Activated naive CD4-positive, alpha-beta T cell (primary cell): ENCODE measurements at places on chromosomes 12 and 14.

DNA sequence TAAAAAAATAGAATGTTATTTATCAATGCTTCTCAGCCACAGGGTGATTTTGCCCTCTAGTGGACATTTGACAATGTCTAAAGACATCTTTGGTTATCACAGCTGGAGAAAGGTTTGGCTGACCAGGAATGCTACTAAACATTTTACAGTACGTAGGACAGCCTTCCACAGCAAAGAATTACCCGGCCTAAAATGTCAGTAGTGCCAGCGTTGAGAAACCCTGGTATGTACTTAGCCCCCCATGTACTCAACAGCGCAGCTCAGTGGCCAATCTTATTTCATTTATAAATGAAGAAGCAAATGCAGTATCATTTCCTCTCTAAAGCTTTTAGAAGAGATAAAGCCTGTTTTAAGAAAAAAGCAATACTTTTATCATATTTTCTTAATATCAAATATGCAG is 5.8 kb downstream of the MARK3 start:
- DNase-seq, result peak; percentile 25

- DNase-seq, result no peak
Observed at GRCh38 chr12:130856088-130856487, 15.8 kb upstream of the RAN start.

DNA sequence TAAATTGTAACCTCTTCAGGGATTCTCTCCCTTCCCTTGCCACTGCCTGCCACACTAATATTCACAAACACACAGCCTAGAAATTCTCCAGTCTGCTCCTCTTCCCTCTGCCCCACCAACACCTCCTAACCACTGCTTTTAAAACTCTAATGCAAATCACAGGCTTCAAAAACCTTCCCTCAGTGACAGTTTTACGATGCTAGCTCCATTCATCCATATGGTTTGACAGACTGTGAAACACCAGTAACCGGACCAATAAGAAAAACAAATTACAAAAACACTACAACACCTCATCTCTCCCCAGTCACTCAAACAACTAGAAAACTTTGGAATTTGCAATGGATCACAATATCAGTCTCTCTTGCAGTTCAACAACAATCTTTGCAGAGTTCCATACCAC is 5.7 kb downstream of the DPF3 start:
- DNase-seq, result no peak

GRCh38 chr14:63277591-63278183 is 41.0 kb downstream of the GPHB5 start:
- DNase-seq, result no peak

GRCh38 chr12:47400266-47400665 is 305.6 kb downstream of the RPAP3 start:
- no peak for DNase-seq

- no peak for DNase-seq
Observed at GRCh38 chr12:53201639-53202038, 5.4 kb downstream of the ITGB7 start.

DNA sequence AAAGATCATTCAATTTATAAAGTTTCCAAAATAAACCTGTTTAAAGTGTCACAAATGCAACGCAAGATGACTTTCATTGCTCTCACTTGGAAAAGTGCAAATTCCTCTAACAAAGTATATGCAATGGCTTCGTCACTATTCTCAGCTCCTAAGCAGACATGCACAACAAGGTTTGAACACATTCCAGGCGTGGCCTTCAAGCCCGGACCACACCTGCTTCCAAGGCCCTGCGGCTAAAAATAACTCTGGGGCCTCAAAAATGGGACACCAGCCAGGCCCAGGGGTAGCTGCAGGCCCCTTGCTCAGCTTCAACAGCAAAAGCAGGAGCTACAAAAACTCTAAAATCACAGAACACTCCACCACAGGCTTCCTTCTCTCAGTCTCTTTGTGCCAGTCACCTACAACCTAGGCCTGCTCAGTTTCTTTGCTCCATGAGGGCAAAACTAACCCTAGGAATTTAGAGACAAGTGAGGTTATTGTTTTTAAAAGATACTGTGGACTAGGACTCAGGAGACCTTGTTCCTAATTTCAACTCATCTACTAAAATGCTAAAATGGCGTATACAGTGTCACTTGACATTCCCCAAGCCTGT is 29.3 kb downstream of the DUSP16 start:
- DNase-seq, result no peak

- no peak for DNase-seq
Observed at GRCh38 chr14:92922883-92923743, at the start of gene CHGA. CHGA (plus strand) TSS chr14:92923150; CDS start chr14:92923360, 210 bp downstream.

DNA sequence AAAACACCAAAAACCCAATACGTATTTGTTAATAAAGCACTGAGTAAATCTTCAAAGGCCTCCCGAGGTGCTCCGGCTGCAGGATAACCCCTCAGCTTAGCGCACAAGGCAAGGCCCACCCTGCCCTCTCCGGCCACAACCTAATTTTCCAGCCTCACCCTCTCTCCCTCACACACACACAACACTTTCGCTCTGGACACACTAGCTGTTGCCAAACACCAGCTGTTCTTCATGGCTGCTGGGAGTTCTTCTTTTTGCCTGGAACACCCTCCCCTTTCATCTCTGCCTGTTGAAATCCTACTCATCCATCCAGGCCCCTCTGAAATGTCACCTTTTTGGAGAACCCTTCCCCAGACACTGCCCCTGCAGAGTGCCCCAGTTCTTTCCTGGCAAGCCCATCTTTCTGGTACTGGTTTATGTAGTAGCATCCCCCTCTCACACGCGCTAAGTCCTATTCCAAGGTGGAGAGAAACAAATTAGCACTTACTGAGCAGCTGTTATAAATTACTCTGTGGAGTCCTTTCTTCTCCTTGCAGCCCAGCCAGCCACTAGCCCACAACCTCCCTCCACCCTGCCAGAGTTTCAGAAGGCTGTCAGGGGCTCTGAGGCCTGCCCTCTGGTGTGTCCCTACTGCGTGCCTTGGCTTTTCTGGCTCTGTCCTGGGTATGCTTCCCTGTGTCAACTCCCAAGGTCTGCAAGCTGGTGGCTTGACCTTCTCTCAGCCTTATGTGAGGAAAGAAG is 805 bp upstream of the CRACR2A start:
- no peak for DNase-seq

DNA sequence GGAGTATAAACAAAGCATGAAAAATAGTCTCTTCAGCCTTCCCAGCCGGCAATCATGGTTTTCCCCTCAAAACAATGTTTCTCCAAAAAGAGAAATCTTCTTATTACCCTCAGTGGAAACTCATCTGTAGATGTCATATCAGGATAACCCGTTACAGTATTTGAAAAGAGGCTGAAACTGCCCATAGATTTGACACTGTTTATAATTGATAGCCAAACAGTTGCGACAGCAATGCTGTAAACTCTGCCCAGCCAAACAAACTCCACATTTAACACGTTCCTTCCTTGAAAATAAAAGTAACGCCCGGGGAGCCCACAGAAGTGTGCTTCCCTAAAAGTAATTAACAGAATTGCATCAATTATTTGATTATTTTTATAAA is 201.3 kb upstream of the FOXN3 start:
- no peak for DNase-seq

- no peak for DNase-seq
Observed at GRCh38 chr14:88321692-88322503, 1.2 kb downstream of the KCNK10 start.

DNA sequence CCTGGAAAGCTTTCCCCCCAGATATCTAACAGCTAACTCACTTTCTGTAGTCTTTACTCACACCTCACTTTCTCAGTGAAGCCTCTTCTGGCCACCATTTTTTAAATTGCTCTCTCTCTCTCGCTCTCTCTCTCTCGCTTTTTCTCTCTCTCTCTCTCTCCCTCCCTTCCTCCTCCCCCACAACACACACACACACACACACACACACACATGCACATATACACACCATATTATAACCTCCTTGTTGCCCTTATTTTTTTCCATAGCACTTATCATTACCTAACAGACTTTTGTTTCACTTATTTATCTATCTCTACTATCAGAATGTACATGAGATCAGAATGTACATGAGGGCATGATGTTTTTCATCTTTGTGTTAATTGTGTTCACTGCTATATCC is 156.8 kb downstream of the DUSP6 start:
- DNase-seq, result no peak

DNA sequence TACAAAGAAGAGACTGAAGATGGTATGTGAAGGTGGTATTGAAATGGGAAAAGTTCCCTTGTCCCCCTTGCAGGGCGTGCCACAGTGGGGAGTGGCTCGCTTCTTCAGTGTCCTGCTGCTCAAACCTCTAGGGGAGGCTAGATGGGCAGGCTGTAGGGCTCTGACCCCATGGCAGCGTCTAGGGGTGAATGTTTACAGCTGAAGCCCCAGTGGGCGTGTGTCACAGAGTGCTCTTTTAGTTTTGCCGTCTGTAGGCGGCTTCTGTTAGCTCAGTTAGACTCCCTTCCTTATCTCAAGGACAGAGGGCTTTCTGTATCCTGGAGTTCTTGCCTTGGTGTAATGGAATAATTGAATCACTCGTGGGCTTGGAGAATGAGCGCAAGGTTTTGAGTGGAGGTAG is 266.2 kb downstream of the RAD51B start:
- DNase-seq, result no peak

DNA sequence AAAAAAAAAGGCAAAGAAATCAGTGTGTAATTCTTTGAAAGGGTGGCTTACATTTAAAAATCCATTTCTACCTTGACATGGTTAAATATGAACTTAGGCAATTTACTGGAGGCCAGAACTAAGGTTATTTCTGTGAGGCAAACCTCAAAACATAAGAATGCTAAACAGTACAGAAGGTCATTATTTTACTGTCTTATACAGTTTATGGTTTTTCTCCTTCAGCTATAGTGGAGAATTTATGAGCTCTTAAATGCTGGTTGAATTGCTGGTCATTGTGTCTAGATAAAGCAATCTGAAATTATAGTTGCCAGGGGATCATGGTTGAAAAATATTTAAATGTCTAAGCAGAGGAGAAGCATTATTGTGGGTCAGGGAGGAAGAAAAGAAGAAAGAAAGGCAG is 70.5 kb downstream of the TRIM9 start:
- no peak for DNase-seq

- no peak for DNase-seq
Observed at GRCh38 chr14:69539631-69540410, 34.9 kb downstream of the CCDC177 start.

DNA sequence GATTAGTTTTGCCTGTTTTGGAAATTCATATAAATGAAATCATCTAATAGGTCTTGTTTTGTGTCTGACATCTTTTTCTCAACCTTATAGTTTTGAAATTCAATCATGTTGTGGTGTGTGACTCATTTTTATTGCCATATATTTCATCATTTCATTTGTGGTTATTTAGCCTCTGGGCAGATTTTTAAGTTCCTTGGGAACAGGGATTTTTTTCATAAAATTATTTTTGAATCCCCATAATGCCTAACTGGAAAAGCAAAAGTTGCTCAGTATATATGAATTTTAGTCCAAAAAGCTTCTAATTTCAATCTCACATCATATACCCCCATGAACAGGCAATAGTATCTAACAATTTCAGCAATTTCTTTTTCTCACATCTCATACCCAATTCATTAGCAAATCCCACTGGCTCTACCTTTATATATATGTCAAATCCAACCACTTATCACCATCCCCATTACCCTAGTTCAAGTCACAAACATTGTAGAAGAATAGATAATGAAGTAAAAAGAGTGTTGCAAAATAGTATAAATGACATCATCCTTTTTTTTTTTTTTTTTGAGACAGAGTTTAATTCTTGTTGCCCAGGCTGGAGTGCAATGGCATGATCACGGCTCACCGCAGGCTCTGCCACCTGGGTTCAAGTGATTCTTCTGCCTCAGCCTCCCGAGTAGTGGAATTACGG is 2.6 kb upstream of the OR6J1 start:
- DNase-seq, result no peak

GRCh38 chr12:132514838-132515237 is 24.9 kb downstream of the FBRSL1 start:
- no peak for DNase-seq

DNA sequence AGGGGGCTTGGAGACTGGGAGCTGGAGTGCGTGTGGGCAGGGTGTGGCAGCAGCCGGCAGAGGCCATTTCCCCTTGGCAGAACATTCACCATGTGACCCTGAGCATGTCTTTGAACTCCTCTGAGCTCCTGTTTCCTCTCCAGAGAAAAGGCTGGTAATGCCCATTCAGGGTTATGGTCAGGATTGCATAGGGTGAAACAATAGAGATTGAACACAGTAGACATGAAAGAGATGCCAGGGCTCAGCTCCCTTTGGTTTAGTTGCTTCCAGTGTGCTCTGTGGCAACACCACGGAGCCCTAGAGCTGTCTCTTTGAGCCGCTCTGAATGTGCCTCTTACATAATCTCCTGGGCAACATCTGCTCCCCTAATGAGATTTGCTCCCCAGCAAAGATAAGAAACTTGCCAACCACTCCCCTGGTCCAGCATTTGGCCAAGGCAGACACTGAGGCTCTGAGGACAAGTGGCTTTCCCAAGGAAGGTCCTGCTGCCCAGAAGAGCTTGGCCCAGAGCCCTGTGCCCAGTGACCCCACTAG is 4.6 kb downstream of the IFI27 start:
- DNase-seq, result no peak

- no peak for DNase-seq
Observed at GRCh38 chr14:57660208-57660607, 166.6 kb upstream of the CCDC198 start.

DNA sequence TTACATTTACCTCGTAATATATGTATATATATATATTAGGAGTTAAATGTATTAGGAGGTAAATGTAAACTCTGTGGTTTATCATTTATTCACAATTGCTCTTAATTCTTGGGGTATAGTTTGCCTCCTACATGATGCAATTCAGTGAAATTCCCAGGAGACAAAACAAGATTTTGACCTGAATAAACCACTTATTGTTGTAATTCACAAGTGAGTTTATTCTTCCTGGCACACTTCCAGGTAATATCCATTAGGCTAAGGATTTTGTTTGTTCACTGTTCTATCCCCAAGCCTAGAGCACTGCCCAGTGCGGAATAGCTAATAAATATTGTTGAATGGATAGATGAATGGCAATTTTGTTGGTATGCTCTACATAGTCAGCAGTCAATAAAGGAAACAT is 3.0 kb downstream of the SMIM10L1 start:
- DNase-seq, result no peak

GRCh38 chr12:6909421-6910145 is 4.8 kb upstream of the ENO2 start:
- DNase-seq, result no peak

DNA sequence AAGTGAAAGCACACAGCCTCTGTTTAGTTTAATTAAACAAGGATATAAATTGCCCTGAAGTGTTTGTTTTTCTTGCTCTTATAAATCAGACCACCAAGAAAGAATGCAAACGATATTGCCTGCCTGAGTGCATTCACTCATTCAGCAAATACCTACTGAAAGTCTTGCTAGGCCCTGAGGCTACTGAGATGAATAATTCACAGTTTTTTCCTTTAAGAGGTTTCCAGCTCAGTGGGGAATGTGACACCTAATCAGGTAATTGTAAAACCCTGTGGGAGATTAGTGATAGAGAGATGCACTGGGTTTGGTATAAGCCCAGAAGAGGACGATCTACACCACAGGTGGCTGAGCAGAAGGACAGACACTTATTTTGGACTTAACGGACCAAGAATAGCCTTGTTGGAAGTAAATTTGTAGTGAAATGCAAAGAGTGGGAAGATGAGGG is 151.4 kb downstream of the SLC35F4 start:
- DNase-seq, result no peak
